NCI-H748 treated with DMSO at 0.1 percent for 48 hours (cell line): ENCODE measurements at places on chromosomes 7 and 10.

- DNase-seq = no peak
Measured at GRCh38 chr10:2933924-2934323, 133.4 kb upstream of the PFKP start.

DNA sequence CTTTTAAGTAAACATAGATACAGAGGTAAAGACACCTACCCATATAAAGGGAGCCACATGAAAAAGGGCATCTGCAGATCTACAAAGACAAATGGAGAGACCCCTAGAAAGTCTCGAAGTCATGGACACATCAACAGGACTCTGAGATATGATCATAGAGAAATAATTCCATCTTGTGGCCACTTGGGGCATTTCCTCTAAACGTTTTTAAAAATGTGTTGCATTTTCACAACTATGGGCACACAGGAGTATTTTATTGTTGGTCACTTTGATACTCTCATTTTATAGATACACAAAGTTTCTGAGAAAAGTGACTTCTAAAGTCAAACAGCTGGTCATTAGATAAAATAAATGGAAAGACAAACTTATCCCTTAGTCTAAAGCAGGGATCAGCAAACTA, 87.1 kb downstream of the CRTAC1 start:
- DNase-seq = no peak

- no peak for DNase-seq
Measured at GRCh38 chr7:154910977-154911376, 91.9 kb downstream of the PAXIP1 start.

DNA sequence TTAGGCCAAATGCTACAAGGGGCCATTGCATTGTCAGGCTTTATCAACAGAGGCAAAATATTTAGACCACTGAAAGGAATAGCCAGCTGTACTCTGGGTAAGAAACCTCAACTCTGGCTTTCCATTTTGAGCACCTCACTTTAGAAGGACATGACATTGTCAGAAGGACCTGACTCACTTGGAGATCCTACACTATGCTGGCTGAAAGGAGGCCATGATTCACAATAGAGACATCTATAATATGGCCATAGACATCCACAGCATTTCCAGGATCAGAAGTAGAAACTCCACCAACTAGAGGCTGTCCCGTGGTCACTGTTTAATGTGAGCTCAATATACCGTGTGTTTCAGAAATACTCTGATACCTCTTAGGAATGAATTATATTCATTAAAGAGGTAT, 140.9 kb downstream of the BTAF1 start:
- DNase-seq = no peak

DNA sequence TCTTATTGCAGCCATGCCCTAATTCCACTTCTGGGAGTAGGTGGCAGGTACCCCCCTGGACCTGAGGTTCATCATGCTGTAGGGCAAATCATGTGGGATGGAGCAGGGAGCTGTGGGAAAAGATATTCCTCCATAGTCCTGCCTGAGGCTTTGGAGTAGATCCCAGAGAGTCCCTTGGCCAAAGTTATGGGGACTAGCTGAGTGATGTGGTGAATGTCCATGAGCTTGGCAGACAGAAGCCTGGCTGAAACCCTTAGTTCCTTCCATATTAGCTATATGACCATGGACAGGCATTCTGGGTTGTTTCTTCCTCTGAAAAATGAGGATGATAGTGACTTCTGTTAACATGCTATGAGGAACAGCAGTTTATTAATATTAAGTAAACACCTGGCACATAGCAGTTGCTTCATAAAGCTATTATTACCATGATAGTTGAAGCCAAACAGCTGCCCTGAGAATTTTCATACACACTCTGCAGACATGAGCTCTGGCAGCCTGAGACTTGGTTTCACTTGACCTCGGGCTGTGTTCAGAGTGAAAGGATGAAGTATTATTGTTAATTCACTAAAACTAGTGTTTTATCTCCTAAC, 15.0 kb upstream of the IMPDH1 start:
- no peak for DNase-seq

DNA sequence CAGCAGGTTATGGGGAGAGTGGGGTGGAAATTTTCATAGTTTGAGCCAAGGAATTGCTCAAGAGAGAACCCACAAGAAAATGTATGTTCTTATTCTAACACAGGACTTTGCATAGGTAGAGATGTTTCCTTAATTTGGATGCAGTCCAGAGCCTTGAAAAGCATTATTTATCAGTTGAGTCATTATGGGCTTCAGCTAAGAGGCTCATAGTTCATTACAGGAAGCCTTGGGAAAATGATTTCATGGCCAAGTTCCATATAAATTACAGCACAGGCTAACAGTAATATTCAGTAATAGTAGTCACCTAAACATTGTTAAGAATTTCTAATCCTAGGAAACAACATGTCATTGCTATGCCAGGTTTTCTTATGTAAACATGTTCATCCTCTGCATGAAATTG, 131.1 kb upstream of the PTPRZ1 start:
- no peak for DNase-seq

- no peak for DNase-seq
Measured at GRCh38 chr10:1121271-1121970, 65.2 kb downstream of the WDR37 start.

DNA sequence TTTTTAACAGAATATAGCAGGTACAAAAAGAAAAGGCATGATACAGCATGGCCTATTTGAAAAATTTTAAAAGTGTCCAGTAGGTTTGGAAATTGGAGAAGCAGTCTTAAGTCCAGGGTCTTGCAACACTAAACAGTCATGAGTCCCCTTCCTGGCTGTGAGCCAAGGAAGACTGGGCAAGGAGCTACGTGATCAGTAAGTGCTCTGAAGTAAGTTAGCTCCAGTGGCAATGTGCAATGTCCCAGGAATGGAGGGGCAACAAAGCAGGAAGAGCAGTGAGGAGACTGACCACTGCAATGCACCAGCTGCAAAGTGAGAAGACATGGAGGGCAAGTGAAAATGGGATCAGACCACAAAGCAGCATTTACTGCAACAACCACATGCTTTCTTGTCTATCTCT, 72.9 kb upstream of the GRID1 start:
- no peak for DNase-seq

DNA sequence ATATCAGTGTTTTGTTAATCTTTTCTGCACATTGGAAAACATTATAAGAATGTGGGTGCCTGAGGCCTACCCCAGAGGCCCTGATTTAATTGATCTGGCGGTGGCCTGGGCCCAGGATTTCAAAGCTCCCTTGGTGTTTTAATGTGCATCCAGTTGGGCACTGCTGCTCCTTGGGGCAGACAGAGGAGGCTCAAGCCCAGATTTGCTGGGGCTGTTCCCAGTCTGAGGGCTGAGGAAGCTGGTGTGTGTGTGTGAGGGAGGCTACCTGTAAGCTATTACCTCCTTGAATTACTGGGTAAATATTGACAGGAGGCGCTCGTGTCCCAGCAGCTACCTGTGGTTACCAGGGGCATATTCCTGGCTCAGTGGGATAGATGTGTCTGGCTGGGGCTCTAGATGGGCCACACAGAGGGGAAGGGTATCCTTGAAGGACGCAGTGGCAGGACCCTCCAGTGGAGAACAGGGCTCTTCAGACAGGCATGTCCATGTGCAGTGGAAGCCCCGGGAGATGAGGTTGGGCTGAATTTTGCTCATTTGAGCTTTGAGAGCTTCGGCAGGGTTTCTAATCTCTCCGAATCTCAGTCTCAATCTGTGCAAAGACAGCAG, 975.4 kb upstream of the ZNF722 start:
- no peak for DNase-seq

DNA sequence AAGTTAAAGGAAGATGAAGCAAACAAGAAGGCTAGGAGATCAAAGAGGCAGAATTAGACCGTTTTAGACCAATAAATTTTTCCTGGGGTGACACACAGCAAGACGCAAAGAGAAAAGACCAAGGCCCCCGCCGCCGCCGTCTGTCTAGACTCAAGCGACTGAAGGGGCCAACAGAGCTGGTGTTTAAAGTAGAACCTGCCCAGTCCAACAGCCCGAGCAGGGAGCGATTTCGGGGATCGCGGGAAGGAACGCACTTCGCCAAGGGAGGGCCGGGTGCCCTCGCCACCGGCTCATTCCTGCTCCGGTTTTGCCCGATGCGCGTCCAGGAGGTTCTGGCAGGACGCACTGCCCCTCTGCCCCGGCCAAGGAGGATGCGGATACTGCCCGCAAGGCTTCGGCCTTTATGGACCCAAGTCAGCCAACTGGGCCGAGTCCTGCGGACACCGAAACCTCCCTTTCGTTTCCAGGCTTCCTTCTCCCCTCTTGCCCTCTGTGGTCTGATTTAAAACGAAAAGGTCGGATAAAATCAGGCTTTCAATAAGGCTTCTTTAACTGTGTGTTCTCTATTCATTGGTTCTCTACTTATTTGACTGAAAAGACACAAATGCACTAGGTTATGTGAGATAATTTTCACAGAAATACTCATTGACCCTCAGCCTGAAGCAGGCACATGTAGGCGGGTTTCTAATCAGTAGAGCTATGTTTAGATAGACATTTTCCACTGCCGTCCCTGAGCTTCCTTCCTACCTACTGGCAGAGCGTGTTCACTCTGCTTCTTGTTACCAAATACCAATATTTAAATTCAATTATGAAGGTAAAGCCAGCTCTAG, 2.2 kb upstream of the HOXA7 start:
- DNase-seq = no peak

GRCh38 chr10:72612203-72612826, 13.6 kb downstream of the MICU1 start:
- peak; percentile 23 for DNase-seq

- no peak for DNase-seq
Measured at GRCh38 chr10:100886521-100886920, 26.2 kb upstream of the SLF2 start.

- DNase-seq = no peak
Measured at GRCh38 chr7:54116956-54117355, 425.2 kb upstream of the VSTM2A start.

GRCh38 chr10:113126229-113127201, 176.5 kb downstream of the TCF7L2 start:
- peak; percentile 31 for DNase-seq

DNA sequence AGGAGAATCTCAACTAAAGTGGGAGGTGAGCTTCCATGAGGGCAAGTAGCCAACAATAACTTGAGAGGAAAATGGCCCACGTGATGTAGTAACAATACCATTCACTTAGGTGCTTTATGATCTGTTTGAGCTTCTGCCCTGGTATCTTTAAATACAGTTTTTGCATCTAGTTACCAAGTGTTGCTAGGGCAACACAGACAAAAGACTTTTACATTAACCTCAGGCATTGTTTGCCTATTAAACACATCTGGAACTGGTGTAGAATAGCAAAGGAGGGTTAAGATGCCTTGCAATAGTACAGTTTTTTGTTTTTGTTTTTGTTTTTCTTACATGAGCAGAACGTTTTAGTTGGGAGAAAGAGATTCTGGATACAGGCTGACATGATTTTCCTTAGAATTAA, 97.7 kb upstream of the MTPN start:
- DNase-seq = peak; percentile 95

DNA sequence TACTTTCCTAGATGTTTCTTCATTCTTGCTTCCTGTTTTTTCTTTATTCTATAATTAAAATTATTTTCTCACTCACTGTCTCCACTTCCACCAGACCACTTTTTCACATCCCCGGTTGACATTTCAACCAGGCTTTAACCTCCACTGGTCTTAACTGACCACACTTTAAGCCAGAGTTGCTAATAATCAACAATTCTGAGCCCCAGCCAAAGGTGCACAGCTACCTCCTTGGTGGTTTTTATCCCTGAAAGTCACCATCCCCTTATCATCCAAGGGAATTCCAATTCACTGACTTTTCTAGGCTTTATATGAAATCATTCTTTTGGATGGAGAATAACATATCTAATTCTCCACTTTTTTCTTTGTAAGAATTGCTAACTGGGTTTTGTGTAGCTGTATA, 138.9 kb downstream of the FRMD4A start:
- DNase-seq = no peak
